PC-9 (cell line): ENCODE measurements at places on chromosomes 3 and 15.

- no peak for DNase-seq
Observed at GRCh38 chr3:181561139-181562031, 150.3 kb upstream of the SOX2 start.

GRCh38 chr3:100449214-100449613, 43.2 kb upstream of the TMEM45A start:
- DNase-seq: no peak

DNA sequence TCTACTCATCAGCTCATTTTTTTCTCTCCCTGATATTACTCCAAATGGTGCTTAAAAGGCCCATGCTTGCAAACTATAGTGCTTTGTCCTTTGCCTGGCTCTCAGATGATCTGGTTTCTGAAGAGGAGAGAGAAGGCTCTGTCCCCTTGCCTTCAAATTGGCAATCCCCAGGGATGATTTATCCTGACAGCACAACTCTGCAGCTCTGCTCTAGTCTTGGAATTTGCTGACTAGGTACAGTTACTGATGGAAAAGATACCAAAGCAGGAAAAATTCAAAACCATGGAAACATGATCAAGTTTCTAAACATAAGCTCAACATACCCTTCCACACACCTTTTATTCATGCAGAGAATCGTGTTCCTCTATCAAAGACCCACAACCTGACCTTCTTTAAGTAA, 106.7 kb upstream of the CADPS start:
- no peak for DNase-seq

- no peak for DNase-seq
Observed at GRCh38 chr3:36820083-36820482, 55.7 kb upstream of the DCLK3 start.

- no peak for DNase-seq
Observed at GRCh38 chr3:170634663-170635384, 48.9 kb upstream of the SLC7A14 start.

DNA sequence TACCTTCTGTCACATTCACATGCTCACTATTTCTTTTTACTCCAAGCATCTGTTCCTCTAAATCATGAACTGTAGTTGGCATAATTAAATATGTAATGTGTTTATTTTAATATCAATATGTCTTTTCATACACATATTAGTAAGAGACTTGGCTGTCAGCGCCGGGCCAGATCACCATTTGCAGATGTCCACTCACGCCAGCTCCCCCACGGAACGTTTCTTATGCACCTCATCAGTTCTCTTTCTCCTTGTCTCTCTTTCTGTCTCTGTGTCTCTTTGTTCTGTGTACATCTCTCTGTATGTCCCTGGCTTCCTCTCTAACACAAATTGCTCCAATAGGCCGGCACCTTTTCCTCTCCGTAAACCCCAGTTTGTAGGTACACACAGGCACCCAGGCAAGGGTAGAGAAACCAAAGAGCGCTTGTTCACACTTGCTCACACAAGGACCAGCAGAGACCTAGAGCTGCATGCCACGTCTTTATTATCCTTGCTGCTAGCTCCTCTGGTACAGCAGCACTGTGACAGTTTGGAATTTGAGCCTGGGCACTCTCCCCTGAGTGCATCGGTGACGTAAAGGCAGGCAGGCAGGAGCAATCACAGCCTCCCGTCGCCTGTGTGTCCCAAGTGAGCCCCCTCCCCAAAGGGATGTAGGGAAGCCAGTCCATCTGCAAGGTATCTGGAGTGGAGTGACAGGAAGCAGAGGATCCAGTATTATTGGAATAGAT, 40.4 kb downstream of the CACNA1D start:
- DNase-seq: no peak

DNA sequence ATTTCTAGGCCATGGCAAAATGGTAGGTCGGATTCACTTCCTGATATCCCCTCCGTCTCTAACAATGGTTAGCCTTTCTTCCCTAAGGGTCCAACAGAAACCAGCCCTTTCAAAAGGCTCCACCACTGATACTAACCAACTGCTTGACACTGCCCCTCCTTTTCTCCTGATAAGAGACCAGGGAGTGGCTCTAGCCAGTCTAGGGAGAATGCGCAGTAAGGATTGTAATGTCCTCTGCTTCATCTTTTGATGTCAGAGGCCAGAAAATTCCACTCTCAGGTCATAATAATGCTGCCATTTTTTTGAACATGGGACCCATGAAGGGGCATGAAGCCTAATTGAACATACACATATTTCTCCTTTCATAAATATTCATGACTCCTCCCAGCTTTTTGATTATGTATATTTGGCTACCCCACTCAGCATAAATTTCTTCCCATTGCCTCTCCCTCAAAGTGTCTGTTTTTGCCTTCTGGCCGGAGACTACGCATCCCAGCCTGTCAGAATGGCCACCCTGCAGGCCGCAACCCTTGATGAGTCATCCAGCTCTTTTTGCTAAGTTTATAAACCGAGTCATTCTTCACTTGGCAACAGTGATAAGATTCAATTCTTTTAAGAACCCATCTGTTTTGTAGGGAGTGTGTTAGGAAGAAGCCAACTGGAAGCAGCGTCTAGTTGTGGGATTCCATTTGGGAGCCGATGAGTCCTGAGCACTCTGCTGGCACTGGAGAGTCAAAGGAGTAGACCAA, 189.0 kb upstream of the MCTP2 start:
- no peak for DNase-seq

- DNase-seq: no peak
Observed at GRCh38 chr3:155131104-155131503, 51.0 kb downstream of the MME start.

DNA sequence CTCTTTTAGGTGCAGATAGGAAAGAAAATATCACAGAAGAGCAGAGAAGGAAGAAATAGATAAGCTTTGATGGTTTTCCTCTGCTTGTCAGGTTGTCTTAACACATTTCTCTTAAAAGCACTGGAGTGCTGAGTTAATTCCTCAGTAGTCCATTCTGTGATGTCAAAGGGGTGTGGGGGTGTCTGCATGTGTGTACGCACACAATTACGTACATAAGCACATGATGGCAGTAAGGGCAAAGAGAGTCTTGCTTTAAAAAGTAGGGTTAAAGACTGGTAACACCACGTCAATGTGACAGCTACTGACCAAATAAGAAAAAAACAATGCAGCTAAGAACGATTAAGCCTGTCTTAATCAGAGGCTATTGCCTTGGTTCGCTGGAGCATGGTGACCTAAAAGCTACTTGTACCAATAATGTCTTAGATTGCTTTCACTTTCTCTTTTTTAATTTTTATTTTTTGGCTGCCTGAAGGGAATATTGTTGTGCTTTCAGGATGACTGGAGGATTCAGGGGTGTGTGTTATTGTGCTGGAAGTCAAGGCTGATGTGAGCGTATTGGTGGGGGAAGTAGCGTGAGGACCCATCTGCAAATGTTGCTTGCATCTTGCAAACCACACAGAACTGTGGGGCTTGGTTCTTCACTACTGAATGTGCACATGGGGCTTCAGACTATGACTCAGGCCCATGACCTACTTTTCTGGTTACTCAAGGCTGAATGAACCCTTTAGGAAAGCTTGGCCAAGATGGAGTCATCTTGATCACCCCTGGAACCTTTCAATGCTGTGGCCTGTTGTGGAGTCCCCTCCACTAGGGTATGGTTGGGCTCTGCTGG, 417.8 kb upstream of the TPM1 start:
- no peak for DNase-seq

GRCh38 chr15:71465131-71465955, 345.0 kb upstream of the NR2E3 start:
- no peak for DNase-seq

DNA sequence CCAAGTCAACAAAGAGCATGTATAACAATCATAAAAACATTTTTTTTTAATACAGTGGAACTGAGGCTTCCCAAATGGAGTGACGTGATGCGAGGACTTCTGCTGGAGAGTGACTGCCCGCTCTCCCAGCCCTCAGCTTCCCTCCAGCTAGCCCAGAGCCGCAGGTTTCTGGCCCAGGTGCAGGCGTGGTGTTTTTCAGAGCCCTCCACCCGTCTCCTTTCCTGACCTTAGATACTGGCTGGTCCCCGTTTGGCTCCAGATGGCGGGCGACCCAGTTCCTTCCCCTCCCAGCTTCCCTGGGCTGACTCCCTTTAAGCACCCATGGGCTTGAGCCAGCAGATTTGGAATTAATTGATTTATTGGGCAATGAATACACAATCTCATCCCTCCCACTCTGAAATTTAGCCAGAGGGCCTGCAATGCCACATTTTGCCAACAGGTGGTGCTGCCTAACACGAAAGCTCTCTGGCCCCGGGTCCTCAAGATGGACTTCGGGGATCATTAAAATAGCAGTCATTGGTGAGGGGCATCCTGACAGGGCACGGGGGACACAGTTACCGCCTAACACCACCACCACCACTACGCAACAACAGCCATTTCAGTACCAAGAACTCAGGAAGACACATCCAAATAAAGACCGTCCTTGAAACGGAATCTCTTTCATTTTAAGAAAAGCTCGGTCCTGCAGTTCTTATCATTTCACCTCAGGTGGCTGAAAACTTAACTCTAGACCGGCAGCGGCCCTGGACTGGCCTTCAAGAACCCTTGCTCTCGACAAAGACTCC, 47.5 kb upstream of the MUC4 start:
- DNase-seq: peak; percentile 82

DNA sequence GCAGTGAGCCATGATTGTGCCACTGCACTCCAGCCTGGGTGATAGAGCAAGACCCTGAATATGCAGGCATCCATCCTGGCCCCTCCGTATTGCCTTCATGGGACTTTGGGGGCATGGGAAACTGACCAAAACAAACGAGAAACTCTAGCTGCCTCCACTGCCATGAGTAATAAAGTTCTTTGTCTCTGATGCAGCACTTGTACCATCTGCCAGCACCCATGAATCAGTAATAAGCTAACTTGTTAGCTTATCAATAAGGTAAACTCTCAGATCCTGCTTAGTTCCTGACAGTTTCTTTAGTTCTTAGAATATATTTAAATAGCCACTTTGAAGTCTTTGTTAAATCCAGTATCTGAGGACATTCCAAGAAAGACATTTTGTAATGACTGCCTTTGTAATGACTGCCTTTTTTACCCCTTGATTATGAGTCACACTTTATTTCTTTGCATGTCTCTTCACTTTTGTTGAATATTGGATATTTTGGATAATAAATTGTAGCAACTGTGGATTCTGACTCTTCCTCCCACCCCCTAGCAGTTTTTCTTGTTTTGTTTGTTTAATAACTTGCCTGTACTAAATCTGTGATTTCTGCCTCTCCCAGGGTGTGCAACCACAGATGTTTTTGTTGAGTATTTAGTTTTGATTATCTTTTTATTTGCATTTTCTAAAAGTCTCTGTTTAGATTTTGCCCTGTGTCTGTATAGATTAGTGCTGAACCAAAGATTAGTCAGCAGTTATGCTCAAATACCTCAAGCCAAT, 136.9 kb downstream of the HCN4 start:
- no peak for DNase-seq

- DNase-seq: no peak
Observed at GRCh38 chr3:192212979-192213378, 514.4 kb downstream of the FGF12 start.

GRCh38 chr3:123396171-123397049, 52.5 kb downstream of the ADCY5 start:
- no peak for DNase-seq

GRCh38 chr3:158091531-158091930, 14.7 kb downstream of the SHOX2 start:
- DNase-seq: no peak

- DNase-seq: no peak
Observed at GRCh38 chr3:18766974-18767373, 341.8 kb upstream of the SATB1 start.

- DNase-seq: no peak
Observed at GRCh38 chr3:161426758-161427157, 55.4 kb upstream of the SPTSSB start.

- DNase-seq: peak; percentile 98
Observed at GRCh38 chr3:134326760-134327593, 47.3 kb downstream of the AMOTL2 start.

DNA sequence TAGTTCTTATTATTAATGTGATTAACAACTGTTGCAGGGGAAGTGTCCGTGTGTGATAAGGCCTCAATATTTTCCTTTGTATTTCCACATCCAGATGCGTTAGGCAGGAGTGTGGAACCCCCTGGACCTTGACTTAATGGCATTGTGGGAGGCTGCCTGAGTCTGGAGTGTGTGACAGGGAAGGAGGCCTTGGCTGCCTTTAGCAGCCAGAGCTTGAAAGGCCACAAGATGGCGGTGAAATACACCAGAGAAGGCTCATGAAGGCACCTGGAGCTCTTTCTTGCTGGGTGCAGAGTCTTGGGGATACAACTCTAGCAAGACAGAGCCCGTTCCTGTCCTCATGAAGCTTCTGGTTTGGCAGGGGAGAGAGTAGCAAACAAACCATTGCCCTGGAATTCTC, 36.9 kb downstream of the POLR2M start:
- no peak for DNase-seq

- DNase-seq: no peak
Observed at GRCh38 chr15:63554337-63554927, 42.8 kb upstream of the FBXL22 start.

GRCh38 chr15:50907601-50908208, 778 bp upstream of the AP4E1 start:
- DNase-seq: peak; percentile 16

DNA sequence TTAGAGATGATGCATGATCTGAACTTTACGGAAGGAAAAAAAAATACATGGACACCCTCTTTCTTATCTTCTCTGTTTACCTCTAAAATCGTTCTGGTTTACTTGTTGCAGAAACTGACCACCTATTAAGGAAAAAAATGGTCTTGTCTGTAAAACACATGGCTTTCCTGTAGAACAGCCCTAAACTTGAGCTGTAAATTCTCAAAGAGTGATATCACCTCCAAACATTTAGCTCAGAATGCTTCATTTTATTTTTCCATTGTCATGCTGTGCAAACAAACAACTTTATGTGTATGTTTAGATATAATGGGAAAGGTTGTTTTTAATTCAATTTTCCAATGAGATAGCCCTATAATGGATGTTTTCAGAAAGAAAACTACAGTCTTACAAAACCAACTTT, 237.4 kb upstream of the NR2F2 start:
- no peak for DNase-seq

DNA sequence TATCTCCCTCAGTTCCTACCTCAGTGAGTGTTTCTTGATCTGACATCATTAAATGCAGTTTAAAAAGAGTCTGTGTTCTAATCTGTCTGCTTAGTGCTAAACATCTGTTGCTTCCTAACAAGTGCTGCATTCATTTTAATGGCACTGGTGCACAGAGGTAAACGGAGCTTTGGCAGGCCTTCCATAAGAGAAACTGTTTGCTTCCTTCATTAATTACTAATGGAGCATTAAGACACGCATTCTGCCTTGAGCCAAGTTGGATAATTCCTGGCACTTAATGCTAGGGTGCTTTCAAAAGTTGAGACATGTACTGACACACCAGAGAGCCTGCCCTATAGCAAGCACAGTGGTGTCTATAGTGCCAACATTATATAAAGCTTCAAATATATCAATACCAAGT, 34.7 kb downstream of the SCG5 start:
- DNase-seq: no peak

GRCh38 chr3:129226374-129226773, 23.0 kb upstream of the COPG1 start:
- DNase-seq: peak; percentile 90

GRCh38 chr3:141103503-141103902, 52.4 kb downstream of the SPSB4 start:
- DNase-seq: no peak
